ENCODE measurements at places on chromosomes 2 and 18.

GRCh38 chr2:113230531-113230930 lies 48.2 kb downstream of the PAX8 start:
- no peak for DNase-seq

- DNase-seq, result no peak
These were observed 421.3 kb downstream of the ARHGAP15 start for GRCh38 chr2:143550500-143550899.

DNA sequence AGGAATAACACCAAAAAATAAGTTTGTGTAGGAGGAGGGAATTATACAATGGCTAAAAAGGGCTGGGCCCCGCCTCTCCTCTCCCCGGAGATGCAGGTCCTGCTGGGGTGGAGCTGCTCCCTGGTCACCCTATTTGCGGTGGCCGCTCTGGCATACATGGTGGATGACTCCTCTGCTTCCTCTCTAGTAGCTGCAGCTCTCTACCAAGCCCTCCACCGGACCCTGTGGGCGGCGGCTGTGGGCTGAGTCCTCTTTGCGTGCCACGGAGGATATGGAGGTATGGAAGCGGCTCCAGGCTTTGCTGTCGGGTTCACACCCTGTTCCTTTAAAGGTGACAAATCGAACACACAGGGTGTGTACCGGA lies 77.1 kb upstream of the SEC11C start:
- no peak for DNase-seq

DNA sequence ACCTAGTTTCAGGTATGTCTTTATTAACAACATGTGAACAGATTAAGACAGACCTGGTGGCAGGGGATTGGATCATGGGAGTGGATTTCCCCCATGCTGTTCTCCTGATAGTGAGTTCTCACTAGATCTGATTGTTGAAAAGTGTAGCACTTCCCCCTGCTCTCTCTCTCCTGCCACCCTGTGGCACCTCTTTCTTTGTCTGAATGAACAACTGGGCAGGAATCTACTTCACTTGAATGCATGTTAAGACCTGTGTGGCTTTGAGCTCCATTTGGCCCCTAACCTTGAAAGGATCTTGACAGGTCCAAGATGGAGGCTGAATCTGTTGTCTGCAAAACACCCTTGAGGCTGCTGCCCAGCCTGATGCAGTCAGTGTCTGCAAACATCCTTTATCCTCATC lies 194.4 kb downstream of the RNF144A start:
- no peak for DNase-seq

DNA sequence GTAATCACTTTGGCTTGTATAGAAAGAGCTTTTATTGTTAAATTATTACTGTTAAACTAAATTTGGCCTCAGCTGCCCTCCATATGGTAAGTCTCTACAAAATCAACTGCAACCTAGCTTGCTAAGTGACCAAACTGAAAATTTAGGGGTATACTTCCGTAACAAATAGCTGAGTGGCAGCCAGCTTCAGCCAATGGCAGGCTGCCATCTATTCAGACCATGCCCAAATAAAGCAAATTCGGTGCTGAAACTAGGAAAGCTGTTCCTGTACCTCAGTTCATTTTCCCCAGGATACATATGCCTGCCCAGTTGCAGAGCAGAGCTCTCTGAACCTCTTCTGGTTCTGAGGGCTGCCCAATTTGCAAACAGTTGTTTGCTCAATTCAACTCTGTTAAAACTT lies 94.8 kb downstream of the EML6 start:
- DNase-seq, result no peak

- DNase-seq, result no peak
These were observed 26.6 kb upstream of the PAIP2B start for GRCh38 chr2:71253476-71253875.

DNA sequence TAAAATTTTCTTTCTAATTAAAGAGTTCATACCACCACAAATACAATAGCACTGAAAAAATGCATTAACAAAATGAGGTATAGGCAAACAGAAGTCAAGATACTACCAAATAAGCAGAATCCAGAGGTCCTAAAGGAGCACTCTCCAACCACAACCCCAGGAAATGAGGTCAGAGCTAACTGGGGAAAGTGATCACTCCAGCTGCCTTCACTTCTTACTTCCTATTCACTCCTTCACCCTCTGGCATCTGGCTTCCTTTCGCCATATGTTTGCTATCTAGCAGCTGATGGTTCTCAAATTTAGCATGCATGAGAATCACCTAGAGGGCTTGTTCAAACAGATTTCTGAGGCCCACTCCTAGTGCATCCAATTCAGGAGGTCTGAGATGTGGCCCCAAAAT lies 212.6 kb upstream of the ACVR2A start:
- DNase-seq, result no peak

DNA sequence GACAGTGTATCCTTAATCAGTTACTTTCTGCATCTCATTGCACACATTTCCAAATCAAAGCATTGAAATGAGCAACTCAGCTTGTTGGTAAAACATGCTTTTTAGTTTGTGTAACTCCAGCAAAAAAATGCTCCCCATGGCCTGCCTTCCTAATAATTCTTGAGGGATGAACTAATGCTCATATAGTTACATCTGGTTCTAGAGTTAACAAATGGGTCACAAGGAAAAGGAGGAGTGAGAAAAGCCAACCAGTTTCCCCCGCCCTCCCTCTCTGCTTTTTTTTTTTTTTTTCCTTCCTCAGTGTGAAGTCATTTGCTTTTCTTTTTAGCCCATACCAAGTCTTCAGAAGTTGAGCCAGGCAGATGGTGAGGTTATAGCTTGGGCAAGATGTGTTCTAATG lies 231.7 kb downstream of the MTX2 start:
- DNase-seq, result no peak

GRCh38 chr2:58039170-58039611 lies 7.4 kb upstream of the VRK2 start:
- DNase-seq, result no peak

DNA sequence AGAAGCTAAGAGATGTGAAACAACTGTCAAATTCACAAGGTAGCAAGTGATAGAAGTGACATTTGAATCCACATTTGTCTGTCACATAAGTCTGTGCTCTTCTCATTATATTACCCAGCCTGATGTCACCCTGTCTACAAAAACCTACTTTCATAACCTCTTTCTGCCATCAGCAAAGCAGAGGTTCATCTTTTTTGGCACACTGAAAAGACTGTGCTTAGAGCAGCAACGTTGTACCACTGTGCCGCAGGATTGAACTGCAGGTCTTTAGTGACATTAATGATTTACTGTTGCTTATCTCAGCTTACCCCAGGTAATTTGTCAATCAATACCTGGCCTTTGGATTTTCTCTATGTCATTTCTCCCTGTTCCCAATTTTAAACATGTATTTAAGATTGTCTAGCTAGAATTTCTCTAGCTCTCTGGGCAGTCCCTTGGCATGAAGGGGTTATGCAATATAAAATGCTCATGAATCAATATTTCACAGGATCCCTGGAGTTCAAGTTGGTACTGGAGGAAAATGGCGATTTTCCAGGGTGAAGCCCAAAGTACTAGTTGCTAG lies 31.4 kb upstream of the TDRD15 start:
- no peak for DNase-seq

DNA sequence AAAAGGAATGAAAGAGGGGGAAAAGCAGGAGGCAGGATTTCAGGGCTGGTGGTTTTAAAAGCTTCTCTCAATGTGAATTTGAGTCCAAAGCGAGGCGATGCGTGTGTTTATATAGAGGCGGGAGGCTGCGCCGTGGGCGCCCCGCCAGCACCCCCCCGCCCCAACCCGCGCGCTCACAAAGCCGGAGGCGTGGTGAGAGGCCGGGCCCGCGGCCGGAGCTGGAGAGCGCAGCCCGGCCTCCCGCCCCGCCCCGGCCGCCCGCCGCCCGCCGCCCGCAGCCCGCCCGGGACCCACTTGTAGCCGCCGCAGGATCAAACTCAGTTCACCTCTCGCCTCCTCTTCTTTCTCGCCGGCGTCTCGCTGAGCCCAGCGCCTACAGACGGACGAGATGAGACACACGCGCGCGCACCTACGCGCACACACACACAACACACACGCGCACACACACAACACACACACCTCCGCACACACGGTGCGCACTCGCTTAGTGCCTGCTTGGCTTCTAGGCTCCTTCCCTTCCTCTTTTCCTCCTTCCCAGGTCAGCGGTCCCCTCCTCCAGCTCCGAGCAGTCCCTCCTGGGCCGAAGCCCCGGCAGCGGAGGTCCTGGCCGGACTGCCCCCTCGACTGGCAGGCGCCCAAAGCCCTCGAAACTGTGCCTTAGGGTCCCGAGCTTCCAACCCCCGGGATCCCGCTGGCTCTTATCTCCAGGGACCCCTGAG lies 1.3 kb upstream of the CYP26B1 start:
- no peak for DNase-seq

- no peak for DNase-seq
These were observed 186.6 kb downstream of the NRP2 start for GRCh38 chr2:205868773-205869333.

DNA sequence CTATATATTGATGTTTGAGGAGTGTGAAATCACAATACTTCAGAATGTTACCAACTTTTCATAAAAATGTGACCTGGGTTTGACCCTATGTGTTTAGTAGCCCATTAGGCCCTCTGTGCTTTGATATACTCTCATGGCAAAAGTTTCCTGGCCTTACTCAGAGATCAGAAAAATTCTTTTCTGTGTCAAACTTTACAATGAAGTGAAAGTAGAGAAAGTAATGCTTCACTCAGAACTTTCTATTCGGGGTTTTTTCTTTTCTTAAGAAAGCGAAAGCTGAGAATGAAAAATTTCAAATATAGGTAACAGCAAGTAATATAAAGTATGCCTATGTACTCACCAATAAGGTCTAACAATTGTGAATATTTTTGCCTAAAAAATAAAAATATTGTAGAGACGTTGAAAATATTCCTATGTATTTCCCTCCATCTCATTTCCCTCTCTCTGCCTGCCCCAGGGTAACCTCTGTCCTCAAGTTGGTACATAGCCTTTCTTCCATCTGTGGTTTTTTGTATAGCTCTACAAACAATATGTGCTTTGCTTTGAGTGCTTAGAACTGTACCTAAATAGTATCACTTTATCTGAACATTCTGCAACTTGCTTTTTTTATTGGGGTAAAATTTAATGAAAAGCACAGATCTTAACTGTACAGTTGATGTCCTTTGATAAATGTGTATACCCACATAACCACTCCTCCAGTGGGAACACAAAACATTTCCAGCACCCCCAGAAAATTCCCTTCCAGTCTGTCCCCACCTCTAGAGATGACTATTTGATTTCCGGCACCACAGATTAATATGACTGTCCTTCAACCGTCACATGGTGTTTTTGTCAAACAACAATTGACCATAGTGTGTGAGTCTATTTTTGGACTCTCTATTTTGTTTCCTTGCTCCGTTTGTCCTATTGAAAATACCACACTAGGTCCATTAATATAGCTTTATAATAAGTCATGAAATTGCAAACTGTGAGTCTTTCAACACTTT lies 10.3 kb upstream of the ACKR3 start:
- DNase-seq, result no peak

GRCh38 chr2:12183032-12183645 lies 436.7 kb downstream of the LPIN1 start:
- no peak for DNase-seq

DNA sequence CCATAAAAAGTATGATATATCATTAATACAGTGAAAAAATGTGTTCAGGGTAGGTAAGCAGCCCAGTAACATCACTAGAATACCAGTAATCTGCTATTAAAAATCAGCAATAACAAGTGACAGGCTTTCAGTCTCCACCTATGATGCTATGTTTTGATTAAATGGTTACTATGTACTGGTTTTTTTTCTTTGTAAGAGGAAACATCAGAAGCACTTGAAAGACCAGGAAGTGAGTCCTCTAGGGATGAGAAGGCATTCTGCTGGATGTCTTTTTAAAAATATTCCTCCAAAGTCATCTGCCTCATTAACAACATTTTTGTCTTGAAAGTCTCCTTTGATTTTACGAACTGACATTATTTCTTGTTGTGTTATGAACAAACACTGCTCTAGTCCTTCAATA lies 136.0 kb upstream of the FAM98A start:
- DNase-seq, result no peak

DNA sequence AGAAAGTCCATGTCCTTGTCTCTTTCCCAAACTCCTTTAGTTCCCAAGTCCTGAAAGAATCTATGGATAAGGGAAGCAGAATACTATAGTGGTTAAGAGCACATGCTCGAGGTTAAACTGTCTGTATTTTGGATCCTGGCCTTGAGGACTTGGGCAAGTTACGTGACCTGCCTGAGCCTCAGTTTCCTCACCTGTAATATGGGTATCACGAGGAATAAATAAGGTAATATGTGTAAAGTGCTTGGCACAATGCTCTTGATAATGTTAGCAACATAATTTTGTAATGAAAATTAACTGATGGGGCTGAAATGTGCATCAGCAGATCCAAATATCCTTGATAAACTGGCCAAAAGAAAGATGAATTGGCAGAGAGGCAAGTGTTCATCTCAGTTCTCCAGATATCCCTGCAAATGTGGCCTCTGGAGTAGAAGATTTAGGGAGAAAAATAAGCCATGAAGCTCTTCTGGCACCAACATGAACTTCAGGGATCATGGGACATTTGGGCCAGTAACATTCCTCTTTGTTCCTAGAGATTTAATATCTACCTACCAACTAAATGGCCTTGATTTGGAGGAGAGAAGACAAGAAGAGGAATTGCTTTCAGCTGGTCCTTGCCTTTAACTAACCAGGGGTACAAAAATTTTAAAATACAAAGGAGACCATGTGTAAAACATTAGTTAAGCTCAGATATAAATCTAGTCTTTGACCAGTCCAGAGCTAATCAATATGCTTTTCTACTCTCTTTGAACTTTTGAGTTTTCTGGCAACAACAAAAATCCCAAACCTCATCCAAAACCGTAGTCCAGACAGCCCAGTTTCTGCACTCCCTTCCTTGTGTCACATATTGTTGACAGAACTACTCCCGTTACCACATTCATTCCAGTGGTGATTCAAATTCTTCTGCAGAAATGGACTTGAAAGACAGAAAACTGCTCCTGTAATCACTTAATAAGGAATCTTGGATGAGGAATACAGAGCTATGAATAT lies 52.7 kb upstream of the EML4 start:
- no peak for DNase-seq

DNA sequence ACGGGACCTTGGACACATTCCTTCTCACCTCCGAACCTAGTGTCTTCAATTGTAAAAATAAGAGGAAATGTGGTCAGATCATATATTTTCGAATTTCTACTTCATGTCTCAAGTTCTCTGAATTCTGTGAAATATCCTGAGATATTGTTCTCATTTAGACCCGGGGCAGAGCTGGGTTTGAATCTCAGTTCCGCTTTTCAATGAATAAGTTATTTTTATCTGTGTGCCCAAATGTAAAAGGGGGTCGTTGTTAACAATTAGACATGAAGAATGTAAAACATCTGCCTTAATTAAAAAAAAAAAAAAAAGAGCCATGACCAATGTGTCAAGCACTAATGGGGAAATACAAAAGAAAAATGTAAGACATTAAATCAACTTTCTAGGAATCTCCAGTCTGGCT lies 48.9 kb upstream of the BCL11A start:
- no peak for DNase-seq

GRCh38 chr2:189372688-189373257 lies 68.5 kb upstream of the WDR75 start:
- no peak for DNase-seq
